ENCODE measurements at places on chromosomes 11 and 22.

DNA sequence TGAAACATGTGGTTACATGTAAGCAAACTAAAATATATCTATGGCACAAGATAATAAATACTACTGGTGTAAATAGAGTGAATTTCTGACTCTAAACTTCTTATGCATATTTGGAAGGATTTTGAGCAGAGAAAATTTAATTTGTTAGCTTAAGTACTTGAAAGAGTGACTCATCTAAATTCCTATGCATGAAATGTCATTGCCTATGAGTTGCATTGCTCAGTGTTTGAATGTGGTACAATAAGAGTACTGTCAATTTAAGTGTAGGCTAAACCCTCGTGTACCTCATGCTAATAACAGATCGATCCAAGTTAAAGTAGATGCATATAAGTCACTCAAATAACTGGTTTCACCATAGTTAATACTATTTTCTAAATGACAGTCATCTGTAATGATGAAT is 5.3 kb upstream of the CARD18 start:
- DNase-seq = no peak

GRCh38 chr22:46906326-46907045 is 144.0 kb downstream of the TBC1D22A start:
- no peak for DNase-seq

- no peak for DNase-seq
These were observed 15.7 kb upstream of the KCTD14 start for GRCh38 chr11:78038697-78039313.

DNA sequence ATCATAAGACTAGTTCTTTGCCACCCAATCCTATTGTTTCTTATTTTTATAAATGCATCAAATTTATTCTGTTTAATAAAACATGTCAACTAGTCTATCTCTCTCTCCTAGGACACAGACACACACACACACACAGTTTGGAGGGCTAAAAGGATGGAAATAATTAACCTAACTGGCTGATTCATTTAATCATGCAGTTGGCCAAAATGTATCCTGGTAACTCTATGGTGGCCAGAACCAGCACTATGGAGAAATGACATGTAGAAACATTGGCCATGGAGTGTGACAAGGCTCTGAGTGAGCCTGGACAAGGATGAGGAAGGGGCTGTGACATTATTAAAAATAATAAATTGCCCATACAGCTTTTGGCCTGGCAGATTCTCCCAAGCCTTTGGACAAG is 64.1 kb downstream of the CLPB start:
- DNase-seq = no peak

GRCh38 chr11:120324932-120325810 is at the start of gene TLCD5:
Gene TLCD5 (plus strand): TSS chr11:120325299. CDS start chr11:120327442, 2,143 bp downstream.
- peak; percentile 42 for DNase-seq

- DNase-seq = no peak
These were observed 1074.3 kb upstream of the TENM4 start for GRCh38 chr11:80515097-80515496.

- no peak for DNase-seq
These were observed 48.5 kb downstream of the GGTLC2 start for GRCh38 chr22:22692707-22693530.

DNA sequence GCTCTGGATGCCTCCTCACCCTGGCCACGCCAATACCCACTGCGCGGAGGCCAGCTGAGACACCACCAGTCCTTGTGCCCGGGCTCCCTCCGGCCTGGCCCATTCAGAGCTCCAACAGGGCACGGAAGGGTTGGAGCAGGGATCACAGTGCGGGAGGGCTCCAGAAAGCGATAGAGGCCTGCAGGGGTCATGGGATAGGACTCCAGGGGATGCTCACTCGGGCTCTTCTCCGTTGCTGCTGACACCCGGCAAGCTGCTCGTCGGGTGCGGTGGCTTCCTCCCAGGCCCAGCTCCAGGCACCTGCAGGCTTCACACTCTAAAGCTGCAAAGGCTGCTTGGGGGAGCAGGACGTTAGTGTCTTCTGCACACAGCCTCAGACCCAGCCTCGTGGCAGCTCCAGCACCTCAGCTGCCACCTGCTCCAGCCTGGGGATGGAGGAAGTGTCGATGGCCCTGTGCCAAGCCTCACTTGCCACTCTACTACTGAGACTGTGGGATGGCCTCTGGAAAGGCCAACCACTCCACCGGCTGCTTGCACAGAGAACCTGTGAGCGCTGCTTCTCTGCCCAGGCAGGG is 10.6 kb downstream of the WNT7B start:
- DNase-seq = no peak

DNA sequence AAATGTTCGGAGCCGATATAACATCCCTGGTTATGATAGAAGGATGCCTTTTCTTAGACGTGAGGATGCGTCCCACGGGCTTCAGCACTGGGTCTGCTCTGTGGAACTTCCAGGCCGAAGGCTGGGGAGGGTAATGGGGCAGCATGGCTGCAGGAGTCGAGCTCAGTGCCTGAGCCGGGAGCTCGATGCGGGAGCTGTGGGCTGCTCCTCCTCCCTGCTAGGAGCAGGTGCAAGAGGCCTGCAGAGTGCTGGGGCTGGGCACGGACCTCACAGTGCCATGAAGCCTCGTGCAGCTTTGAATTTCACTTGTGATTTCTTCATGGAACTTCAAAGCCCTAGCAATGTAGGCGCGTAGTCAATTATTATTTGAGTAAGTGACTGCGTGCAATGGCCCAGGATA is 6.0 kb downstream of the TUBA8 start:
- DNase-seq = no peak

DNA sequence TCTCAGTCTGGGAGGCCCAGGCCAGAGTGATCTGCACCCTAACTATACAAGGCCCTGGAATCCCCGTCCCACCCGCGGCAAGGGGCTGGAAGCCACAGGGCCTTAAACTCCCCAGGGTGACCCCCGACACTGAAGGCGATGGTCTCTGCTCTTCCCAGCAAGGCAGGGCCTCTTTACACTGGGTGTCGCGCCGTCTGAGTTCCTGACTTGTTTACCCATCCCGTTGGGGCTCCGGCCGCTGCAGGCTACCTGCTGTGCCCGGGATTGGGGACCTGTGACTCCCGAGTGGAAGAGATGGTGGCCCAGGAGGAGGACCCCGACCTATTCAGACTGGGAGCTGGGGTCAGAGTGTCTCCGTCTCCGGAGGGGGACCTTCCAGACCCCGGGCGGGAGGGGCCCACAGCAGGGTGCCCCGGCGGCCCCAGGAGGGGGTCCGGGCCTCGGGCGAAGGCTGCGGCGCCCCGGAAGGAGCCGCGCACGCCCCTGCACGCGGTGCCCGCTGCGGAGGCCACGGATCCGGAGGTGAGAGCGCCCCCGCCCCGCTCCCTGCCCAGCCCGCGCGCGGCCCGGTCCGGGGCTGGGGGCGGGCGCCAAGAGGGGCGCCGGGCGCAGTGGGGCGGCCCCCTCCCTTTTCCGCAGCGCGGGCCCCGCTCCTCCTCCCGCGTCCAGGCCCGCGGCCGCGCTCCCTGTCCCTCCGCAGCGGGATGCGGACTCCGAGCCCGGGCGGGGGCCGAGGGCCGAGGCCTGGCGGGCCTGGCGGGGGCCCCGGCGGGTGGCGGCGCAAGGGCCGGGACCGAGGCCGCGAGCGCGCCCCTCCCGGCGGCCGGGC is 560 bp upstream of the MPPED1 start:
- no peak for DNase-seq

GRCh38 chr11:77725433-77725832 is 87.8 kb upstream of the CLNS1A start:
- no peak for DNase-seq

DNA sequence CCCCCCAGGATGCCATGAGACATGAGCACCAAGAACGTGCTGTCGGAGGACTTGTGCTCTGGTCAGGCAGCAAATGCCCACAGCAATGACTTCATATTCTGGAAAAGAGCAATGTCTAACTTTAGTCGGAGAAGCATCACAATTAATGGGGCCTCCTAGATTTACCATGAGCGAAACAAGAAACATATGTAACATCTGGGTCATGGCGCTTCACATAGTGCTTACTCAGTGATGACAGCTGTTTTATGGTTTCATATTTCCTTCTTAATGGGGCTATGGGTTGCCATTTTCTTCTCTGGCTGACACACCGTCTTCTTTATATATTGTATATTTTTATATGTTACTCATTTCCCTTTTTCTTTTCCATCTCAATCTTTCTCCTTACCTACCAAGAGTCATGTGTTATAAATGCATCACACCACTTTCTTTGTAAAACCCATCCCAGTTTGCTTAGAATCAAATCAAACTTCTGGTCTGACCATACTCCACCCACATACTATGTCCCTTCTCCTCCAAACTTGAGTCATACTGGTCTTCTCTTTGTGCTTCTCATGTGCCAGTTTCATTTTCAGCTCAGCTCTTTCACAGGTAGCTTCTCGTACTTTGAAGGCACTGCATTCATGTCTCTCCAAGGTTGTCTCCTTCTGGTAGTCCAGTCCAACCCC is 9.4 kb upstream of the CASP12 start:
- DNase-seq = no peak

All from H54 (cell line).